Naive thymus-derived CD8-positive, alpha-beta T cell (primary cell): ENCODE measurements at places on chromosomes 13 and 19. TPM values are rescaled to one million over a fixed set of nuclear protein-coding genes. Genes with fewer than 3 reads are reported as not detected.

DNA sequence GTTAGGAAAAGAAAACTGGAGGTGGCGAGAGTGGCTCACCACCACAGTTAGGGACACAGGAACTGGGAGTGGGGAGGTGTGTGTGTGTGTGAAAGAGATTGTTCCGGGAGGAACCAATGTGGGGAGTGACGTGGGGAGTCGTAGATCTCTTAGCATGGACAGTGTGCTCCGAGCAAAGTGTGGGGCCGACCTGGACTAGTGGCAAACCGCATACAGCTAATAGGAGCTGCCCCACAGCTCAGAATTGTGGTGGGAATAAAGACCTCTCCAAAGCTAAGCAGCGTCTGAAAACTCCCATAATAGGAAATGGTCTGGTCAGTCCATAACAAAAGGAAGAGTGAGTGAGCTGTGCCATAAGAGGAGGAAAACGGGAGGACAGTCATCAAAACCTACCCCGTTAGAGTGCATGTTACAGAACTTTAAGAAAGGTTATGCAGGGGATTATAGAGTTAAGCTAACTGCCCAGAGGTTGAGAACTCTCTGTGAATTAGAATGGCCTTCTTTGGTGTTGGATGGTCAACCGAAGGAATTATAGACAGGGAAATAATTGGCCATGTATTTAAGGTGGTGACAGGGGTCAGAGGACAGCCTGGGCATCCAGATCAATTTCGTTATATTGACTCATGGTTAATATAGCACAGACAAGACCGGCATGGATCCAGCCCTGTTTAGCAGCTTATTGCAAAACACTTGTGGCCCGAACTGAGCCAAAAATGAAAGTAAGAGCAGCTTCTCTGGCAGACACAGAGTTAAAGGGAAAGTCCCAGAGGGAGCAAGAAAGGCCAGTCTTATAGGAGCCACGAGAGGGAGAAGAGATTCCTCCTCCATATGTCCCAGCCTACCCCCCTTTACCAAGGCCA, 8.9 kb upstream of the SLC15A1 start:
- H3K36me3 ChIP-seq = no peaks in the 10 kb centered on the region
- H3K4me3 ChIP-seq = no peak overlapping the region
- no peaks in the 10 kb centered on the region for H3K4me1 ChIP-seq
- no peak for DNase-seq
- peaks cover 35% of the 10 kb centered on the region for H3K27me3 ChIP-seq

Gene DOHH
- 6.5 TPM for total RNA-seq

Gene IGFL3
- not detected for total RNA-seq

DNA sequence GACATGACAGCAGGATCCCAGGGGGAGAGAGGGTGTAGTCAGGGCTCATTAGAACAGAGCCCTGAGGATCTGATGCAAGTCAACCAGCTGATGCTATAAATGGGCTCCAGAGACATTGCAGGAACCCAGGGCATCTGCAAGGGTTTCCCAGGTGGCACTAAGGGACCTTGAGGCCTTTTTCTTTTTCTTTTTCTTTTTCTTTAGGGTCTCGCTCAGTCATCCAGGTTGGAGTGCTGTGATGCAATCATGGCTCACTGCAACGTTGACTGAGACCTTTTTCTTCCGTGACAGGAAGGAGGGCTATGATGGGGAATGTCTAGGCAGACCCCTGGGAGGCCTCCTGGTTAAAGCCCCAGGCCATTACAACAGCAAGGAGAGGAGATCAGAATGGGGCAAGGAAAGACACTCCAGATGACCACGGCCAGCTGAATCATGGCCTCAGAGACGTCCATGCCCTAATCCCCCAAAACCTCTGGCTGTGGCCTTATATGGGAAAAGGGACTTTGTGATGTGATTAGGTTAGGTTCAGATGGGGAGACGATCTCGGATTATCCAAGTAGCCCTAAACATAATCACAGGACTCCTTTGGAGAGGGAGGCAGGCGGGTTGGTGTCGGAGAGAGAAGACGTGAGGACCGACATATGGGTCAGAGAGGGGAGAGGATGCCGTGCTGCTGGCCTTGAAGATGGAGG, 4.5 kb upstream of the FCGRT start:
- DNase-seq = no peak
- no peak overlapping the region for H3K27ac ChIP-seq
- no peaks in the 10 kb centered on the region for H3K36me3 ChIP-seq
- no peak overlapping the region for H3K4me3 ChIP-seq
- H3K4me1 ChIP-seq = peaks cover 16% of the 10 kb centered on the region

DNA sequence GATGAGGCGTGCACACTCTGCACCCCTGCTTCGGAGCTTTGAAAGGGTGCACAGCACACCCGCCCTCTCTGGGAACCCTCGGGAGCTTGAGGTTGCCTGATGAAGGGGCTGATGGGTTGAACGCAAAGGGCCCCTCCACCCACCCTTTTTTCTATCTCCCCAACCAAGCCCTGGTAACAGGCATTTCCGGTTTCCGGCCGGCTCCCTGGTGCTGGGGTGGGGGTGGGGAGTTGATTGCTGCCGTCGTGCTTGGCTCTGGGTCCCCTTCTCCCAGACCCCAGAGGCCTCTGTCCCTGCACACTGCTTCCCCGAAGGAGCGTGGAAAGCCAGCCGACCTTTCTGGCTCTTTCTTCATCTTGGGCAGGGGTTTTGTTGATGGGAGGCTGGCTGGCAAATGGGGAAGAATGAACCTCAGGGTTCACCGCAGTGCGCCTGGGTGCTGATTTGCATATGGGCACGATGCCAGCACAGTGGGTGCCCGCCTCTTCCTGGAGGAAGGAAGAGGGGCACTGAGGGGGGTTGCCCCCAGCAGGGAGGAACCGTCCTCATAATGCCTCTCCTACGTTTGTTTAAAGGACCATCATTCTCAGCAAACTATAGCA, 29.1 kb downstream of the VAV1 start:
- peaks cover 21% of the 10 kb centered on the region for H3K36me3 ChIP-seq
- peak overlapping the region; percentile 87 for H3K4me3 ChIP-seq
- DNase-seq = peak; percentile 93
- H3K27ac ChIP-seq = peak overlapping the region; percentile 93
- H3K27me3 ChIP-seq = peaks cover 2% of the 10 kb centered on the region

Gene SERPINE3
- not detected for total RNA-seq

Gene C13orf42
- total RNA-seq = not detected

Gene SULT2A1
- not detected for total RNA-seq

- no peaks in the 10 kb centered on the region for H3K4me1 ChIP-seq
- peaks cover 8% of the 10 kb centered on the region for H3K27me3 ChIP-seq
These were observed 574.8 kb downstream of the IRS2 start for GRCh38 chr13:109211616-109212015.

GRCh38 chr19:48746738-48747575, at the start of gene IZUMO1:
Gene IZUMO1, minus strand, starts transcription at chr19:48746909. Its CDS starts 1,050 bp downstream, at chr19:48745859.
- H3K4me1 ChIP-seq = peaks cover 6% of the 10 kb centered on the region
- H3K4me3 ChIP-seq = peak within 1 kb of the TSS; percentile 9
- no peaks in the 10 kb centered on the region for H3K36me3 ChIP-seq
- peaks cover 7% of the 10 kb centered on the region for H3K27me3 ChIP-seq
